ENCODE measurements at places on chromosomes 7 and 10. TPM values are rescaled to one million over a fixed set of nuclear protein-coding genes. Genes with fewer than 3 reads are reported as not detected.

DNA sequence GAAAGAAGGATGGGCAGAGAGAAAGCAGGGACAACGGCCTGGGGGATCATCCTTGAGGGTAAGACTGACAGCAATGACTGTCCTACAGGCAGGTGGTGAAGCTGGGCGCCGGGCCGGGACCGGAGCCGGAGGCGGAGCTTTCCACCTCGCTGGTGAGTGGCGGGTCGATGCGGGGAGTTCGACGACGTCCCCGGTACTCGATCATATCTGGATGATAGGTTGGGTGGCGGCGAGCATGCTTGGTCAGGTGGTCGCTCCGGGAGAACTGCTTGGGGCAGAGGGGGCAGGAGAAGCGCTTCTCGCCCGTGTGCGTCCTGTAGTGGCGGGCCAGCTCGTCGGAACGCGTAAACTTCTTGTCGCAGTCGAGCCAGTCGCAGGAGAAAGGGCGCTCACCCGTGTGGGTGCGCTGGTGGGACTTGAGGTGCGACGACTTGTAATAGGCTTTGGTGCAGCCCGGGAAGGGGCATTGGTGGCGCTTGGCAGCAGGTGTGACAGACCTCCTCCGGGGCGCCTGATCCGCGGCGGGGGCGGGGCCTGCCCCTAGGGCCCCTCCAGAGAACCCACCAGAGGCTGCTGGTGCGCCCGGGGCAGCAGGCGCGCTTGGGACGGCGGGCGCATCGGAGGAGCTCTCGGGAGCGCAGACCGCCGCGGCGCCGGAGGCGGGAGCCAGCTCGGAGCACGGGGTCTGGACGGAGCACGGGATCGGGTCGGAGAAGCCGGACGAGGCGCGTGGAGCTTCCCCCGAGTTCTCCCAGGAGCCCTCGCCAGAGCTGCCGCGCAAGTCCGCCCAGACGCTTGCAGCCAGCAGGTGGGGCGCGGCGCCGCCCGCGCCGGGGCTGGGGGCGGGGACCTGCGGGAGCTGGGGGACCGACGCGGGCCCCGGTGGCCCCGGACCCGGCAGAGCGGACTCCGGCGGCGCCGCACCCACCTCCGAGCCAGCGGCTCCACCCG is 752 bp downstream of the KLF14 start:
- no peak for DNase-seq

- no peak for DNase-seq
Measured at GRCh38 chr10:63206997-63207811, 74.1 kb downstream of the NRBF2 start.

DNA sequence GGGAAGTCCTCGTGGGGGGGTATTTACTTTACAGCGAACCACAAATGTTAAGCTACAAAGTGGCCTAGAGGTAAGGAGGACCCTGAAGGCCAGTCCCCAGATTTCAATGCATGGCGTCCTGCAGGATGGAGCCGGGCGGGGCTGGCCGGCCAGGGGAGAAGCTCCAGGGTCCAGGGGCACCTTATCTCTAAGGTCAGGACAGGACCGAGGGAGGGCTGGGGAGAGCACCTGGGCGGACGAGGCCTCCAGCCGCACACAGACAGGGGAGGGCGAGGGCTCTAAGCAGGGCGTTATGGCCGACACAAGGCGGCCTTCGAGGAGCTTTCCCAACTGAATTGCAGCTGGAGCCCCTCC is 96.4 kb upstream of the DIP2C start:
- DNase-seq = no peak

- DNase-seq = no peak
Measured at GRCh38 chr7:44403176-44403759, 77.9 kb upstream of the CAMK2B start.

DNA sequence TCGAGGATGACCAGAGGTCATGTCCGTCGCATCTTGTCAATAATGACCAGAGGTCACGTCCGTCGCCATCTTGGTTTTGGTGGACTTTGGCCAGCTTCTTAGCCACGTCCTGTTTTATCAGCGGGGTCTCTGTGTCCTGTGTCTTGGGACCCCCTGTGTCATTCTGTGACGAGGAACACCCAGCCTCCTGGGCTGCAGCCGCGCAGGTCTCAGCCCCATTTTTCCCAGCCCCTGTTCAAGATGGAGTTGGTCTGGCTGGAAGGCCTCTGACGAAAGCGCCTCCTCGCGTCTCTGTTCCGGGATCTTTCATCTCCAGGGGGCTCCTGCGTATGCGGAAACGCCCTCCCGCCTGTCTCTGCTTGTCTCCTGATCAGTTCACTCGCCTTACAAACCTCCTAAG is 134.2 kb downstream of the ELFN1 start:
- no peak for DNase-seq

GRCh38 chr10:53314876-53315275 is 542.3 kb upstream of the MBL2 start:
- DNase-seq = no peak

DNA sequence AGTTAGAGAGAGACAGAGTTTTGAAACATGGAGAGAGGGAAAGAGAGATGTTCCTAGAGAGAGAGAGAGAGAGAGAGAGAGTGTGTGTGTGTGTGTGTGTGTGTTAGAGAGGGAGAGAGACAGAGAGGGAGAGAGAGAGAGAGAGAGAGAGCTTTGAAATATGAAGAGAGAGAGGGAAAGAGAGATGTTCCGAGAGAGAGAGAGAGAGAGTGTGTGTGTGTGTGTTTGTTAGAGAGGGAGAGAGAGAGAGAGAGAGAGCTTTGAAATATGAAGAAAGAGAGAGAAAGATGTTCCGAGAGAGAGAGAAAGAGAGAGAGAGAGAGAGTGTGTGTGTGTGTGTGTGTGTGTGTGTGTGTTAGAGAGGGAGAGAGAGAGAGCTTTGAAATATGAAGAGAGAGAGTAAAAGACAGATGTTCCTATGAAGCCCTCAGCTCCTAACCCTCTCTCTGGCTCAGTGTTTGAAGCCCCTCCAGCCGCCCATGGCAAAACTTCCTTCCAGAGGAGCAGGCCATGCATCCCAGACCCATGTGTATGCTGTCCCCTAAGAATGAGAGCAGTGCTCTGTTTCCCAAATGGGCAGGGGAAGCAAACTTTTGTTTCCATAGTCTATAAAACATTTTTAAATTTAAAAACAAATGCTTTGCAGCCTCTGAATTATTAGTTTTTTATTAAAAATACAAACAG is 130.9 kb downstream of the KCNMA1 start:
- DNase-seq = no peak

GRCh38 chr10:7045891-7046599 is 364.8 kb downstream of the SFMBT2 start:
- DNase-seq = no peak

SPDYE8 gene
- not detected for total RNA-seq

FAM180A gene
- not detected for total RNA-seq

PHYHIPL gene
- not detected for total RNA-seq

ANKRD1 gene
- total RNA-seq = not detected

Data from activated T-helper 2 cell treated with anti-CD3 and anti-CD28 coated beads, Interferon-gamma antibody, Interleukin-2, Interleukin-4, amounts not matched to agents 10 μg/mL and 5 μg/mL and 100 μg/mL, durations not matched to agents 14 hours and 24 hours and 36 hours (primary cell).